ENCODE measurements at places on chromosomes 11 and 22. TPM values are rescaled to one million over a fixed set of nuclear protein-coding genes. Genes with fewer than 3 reads are reported as not detected.
A peak's percentile ranks its signal among the peaks of the same experiment; 100 is the strongest.

GRCh38 chr22:35274154-35274871, 17.0 kb downstream of the HMGXB4 start:
- no peak for DNase-seq

DNA sequence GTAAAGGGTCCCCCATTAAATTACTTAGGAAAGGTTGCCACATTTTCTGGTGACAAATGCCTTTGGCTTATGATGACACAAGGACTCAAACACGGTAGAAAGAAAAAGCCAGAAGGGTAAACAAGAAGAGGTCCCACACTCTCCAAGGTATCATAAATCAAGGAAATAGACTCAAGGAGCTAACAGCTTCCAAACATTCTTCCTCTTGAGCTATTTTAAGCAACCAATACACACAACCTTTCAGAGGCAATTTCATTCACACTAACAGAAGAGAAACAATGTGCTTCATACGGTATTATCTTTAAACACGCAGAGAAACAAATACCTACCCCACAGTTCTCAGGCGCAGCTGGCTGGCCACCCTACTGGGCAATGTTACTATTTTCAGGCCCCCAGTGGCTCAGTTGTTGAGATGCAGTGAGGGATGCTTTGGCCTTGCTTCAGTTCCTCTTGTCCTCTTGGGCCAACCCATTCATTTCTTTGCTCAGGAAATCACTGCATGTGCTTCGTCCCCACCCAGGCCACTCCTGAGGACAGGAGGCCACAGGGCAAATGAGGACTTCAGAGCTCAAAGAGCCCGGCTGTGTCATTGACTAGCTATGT, 15.8 kb downstream of the ABTB2 start:
- peak; percentile 73 for DNase-seq

DNA sequence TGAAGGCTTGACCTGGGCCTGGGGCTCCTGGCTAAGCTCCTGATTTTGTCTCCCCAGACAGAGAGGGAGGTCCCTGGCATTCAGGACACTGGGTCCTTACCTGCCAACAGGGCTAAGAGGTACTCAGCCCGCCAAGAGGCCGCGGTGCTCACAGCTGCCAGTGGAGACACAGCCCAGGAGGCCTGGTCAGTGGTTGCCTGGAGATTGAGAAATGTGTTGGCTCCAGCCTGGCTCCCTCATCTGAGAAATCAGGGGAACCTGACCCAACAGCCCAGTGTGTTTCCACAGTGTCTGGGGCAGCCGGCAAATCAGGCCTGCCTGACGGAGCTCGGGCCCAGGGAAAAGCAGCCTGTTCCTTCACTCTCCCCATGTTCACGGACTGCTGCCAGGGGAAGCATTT, 79.4 kb upstream of the NAV2 start:
- peak; percentile 68 for DNase-seq

GRCh38 chr11:16905375-16905774, 108.8 kb downstream of the PLEKHA7 start:
- DNase-seq: no peak

GRCh38 chr11:71397331-71397860, 50.8 kb downstream of the DHCR7 start:
- DNase-seq: no peak

DNA sequence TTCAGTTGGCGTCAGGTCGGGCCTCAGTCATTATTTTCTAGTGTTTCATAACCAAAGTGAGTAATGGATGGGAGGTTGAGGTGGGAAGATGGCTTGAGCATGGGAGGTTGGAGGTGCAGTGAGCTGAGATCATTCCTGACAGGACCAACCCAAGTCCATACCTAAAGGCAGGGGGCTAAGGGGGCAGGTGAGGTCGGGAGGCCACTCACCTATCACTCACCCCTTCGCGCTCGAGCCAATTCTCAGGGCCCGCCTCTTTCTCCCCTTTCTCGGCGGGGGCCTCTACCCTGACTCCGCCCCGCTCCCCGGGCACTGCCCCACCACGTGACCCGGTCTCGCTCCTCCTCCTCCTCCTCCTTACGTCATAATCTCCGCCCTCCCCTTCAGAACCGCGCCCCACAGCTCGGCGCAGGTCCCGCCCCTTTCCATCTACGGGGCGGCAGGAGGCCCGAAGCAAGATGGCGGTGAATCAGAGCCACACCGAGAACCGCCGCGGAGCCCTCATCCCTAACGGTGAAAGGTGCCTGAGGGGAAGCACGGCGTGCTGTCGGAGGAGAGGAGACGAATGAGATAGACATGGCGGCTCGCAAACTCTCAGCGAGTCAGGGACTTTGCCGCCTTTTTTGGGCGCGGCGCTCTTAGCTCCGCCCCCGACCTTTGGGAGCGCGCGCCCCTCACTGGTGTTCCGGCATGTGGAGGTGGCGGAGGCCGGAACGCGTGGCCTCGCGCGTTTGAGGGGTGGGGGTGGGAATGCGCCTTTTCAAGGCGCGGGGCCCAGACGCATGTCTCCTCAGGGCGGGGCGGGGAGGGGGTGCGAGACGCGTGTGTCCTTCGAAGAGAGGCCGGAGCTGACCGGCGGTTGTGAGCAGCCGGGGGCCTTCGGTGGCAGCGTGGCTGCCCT, at the start of gene WBP2NL:
Gene WBP2NL (plus strand): TSS at position 428 of the 901 bp plus-strand sequence. CDS start 31 bp downstream, at position 459.
- peak; percentile 59 for DNase-seq

DNA sequence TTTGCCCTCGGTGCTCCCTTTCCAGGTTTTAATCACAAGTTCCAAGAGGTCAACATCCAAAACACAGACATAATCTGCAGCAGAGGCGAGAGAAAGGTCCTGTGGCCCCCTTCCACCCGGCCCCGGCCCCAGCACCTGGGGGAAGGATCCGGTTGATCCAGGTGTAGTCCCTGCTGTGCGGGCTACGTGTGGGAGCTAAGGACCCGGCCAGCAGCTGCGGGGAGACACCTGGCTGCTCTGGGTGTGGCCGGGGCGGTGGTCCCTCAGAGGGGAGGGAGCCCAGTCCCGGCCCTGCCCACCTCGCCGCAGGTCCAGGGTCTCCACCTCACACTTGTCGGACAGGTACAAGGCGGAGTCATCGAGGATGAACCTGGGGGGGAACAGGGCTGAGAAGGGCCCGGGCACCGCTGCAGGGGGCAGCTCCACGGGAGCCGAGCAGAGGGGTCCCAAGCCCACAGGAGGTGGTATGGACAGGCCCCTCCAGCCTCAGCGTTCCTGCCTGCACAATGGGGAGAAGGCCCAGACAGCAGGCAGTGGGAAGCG, 13.6 kb downstream of the ATG2A start:
- DNase-seq: no peak

DNA sequence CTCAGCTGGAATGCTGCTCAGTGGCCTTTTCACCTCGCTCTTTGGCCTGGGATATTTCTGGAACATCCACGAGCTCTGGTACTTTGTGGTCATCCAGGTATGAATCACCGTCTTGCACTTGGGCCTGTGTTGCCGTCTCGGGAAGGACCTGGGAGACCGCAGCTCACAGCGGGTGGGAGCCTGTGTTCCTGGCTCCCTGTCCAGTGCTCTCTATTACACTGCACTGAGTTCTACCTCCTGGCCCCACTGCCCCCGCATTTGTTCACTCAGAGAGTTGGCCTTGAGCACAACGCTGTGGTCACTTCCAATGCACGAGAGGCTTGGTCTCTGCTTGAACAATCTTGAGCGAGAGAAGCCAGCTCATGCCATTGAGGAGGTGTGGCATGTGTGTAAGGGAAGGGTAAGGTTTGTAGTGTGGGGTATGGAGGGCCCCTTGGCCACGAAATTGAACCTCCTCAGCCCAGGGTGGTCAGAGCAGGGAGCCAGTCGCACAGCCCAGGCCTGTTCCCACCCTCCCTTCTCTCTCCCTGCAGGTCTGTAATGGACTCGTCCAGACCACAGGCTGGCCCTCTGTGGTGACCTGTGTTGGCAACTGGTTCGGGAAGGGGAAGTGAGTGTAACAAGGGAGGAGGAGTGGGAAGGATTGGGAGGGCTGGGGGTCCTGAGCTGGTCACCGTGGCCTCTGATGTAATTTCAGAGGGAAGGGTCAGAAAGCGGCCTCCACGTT, 16.2 kb downstream of the SLC37A2 start:
- DNase-seq: no peak

- peak; percentile 2 for DNase-seq
Measured at GRCh38 chr11:122882189-122882856, at the start of gene JHY. Gene JHY, plus strand, starts transcription at chr11:122882759. Its CDS starts 3,091 bp downstream, at chr11:122885850.

DNA sequence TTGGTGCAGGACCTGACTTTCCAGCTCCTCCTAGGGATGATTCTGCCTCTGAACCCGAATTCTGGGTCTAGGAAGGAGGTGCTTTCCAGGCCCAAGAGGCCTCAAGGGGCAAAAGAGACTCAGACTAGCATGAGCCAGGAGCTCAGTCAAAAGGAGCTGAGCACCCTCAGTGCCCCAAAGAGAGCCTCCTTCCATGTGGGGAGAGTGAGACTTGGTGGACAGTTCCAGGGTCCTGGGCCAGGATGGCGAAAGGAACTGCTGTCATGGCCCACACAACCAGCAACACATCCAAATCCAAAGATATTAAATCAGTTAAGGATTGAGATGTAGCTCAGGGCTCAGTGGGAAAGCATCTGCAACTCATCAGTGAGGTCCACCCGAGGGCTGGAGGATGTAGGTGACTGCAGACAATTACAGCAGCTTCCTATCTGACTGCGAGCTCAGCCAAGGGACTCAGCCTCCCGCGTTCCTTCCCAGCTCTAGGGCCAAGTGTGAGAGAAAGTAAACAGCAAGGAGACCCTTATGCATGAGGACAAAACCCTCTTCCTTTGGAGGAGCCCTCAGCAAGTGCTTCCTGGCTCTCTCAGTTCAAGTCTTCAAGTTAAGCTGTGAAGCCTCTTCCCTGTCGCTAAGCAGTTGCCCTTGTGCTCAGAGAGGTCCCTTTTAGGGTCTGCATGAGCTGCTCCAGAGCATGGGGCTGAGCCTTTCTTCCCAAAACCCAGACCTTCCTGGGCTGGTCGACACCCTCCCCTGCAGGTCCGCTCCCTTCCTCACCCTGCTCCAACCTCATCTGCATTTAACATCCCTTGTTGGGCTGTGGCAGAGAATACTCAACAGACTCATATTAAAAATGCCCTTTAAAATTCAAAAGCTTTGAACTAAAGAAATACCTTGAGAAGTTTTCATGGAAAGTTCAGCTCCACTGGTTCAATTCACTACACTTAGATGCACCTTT, 35.8 kb downstream of the C11orf58 start:
- no peak for DNase-seq

DNA sequence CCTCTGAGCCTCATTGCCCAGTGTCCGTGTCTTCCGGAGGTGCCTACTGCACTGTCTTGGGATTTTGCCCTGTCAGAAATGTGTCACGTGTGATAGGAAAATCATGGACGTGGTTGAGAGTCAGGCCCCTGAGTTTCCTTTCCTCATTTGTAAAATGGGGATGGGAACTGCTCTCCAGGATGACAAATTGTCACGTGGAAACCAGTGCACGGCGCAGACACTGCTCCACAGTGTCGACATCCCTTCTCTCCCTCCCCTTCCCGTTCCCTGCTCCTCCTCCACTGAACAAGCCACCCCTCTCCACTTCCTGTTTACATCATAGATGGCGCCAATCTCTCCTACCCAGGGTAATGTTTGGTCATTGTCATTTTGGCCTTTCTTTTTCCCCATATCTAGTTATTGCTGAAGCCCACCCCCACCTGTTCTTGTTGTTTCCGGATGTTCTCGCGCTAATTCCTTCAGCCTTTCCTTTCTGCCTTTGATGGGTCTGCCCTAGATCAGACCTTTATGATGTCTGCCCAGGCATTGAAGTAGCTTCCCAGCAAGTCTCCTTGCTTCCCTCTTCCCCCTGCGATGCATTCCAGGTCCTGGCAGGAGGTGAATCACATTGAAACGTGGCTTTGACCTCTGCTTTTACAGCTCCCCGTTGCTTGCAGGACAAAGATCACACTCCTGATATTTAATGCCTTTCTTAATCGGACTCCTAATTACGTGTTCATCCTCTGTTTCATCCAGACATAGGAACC, 91.8 kb downstream of the TBC1D22A start:
- DNase-seq: no peak

DNA sequence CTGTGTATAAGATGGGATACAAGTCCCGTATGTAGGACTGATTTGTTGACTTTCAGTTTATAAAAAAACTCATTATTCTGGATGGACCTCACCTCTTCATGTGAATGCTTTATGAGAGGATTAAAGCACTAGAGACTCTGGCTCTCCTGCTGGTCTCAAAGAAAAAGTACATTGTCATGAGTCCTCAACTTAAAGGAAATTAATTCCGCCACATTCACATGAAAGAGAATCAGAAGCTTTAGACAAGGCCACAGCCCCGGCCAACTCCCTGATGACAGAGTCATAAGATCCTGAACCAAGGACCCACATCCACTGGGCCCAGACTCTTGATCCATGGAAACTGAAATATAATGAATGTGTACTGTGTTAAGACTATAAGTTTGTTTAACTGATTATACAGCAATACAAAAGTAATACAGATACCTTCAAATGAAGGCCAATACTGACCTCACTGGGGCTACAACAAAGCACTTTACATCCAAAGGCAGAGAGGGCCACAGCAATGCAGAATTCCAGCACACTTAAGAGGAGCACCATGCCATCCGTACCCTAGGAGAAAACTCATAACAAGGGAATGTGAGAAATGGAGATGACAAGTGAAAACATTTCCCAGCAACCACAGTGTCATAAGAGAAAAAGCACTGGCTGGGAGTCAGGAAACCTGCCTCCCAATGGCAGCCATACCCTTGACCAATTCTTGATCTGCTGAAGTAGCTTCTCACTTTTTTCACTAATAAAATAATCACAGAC, 25.4 kb upstream of the MS4A6A start:
- no peak for DNase-seq

DNA sequence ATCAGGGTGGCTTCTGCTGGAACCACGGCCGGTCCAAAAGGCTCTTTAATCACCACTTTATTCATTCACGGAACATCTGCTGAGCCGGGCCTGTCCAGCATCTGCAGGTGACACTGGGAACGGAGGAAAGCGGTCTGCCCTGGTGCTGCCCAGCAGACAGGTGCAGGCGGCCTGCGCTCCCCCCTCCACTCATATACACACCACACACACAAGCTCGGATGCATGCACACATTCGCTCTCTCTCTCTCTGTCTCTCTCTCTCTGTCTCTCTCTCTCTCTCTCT, 736.9 kb downstream of the BRD1 start:
- no peak for DNase-seq

- no peak for DNase-seq
Measured at GRCh38 chr11:120749395-120749794, 237.8 kb downstream of the GRIK4 start.

DNA sequence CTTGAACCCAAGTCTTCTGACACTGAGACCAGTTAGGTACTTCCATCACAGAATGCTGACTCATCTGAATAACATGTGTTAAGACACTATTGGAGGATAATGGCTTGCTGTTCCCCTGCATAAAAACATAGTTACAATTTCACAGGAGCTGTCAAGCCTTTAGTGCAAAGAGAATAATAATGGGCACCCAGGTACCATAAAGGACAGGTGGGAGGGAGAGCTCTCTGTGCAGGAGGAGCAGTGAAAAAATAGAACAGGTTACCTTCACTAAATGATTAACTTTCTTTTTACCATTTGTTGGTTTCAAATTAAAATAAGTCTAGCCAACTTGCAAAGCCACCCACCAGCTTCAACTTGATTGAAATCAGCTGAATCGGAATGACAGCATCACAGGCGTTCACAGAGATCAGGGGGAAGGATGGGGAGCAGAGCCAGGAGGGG, 173.2 kb downstream of the DSCAML1 start:
- no peak for DNase-seq

Gene APLNR
- total RNA-seq: not detected

Gene TENM4
- 26.4 TPM for total RNA-seq

Gene FXYD2
- not detected for total RNA-seq

Gene OR52H1
- total RNA-seq: 0.81 TPM

Gene NCAM1
- total RNA-seq: 23.6 TPM

Gene GSTT2
- not detected for total RNA-seq

Gene IGLL1
- not detected for total RNA-seq

Gene TRIM49B
- total RNA-seq: not detected
